ENCODE measurements at places on chromosomes 12 and 14. TPM values are rescaled to one million over a fixed set of nuclear protein-coding genes. Genes with fewer than 3 reads are reported as not detected.
A peak's percentile ranks its signal among the peaks of the same experiment; 100 is the strongest.

- no peak for DNase-seq
Measured at GRCh38 chr12:6315704-6316597, 5.5 kb downstream of the PLEKHG6 start.

DNA sequence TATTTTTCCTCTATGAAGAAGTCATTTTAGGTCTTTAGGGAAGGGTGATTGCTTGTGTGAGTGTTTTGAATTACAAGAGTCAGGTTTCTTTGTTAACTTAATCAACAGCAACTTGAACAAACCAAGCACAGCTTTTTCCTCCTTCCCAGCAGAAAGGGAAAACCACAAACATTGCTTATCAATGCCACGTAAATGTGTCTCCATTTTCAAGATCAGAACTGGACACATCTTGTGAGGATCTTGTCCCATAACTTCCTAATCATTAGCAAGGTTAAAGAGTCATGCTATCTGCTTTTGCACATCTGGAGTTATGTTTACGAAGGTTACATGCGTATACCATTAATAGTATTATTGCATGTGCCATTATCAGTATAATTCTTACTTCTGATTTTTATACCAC lies 248.0 kb upstream of the FLRT2 start:
- DNase-seq, result no peak

GRCh38 chr12:92574051-92574783 lies 128.6 kb upstream of the PLEKHG7 start:
- DNase-seq, result no peak

DNA sequence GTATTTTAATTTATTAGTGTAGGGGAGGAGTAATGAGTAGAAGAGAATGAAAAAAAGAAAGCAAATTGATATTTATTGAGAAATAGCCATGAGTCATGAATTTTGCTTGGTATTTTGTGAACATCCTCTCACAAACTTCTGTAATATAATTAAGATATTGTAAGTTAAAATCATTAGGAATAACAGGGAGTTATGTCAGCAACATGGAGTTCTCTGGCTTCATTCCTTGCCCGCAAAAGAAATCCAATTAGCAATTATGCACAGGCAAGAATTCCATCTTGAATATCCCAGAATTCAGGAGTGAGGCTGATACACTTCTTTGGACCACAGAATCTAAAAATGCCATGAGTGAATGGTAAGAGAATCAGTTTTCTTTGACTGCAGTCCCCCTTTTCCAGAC lies 94.3 kb upstream of the PTHLH start:
- DNase-seq, result no peak

DNA sequence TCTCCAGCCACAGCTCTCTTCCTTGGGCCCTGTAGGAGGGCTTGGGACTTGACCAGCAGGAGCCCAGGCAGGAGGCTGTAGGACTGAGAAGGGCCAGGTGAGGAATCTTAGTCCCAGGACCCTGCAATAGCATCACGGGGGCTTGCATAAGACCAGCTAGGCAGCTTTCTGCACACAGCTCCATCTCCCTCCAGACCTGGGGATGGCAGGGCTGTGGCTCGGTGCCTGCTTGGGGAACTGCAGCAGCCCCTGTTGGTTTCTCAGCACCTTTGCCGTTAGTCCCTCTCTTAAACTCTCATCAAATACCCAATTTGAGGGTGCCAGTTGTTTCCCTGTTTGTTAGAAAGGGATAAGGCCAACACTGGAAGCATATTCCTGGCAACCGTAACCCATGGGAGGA lies 14.3 kb downstream of the DIO3 start:
- no peak for DNase-seq

DNA sequence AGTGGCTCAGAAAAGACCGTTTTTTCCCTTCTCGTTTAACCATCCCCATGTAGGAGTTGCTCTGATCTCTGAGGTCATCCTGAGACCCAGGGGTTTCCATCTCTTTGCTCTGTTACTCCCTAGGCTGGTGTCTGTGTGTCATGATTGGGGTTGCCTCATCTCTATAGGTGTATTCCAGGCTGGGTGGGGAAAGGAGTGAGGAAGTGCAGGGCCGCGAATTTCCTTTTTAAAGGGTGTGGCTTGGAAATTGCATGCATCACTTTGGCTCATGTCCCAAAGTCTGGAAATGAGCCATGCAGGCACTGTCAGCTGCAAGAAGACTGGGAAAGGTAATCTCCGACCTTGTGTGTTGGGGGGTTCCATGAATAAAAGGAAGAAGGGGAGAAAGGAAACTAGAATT lies 201.9 kb downstream of the AACS start:
- DNase-seq, result no peak

DNA sequence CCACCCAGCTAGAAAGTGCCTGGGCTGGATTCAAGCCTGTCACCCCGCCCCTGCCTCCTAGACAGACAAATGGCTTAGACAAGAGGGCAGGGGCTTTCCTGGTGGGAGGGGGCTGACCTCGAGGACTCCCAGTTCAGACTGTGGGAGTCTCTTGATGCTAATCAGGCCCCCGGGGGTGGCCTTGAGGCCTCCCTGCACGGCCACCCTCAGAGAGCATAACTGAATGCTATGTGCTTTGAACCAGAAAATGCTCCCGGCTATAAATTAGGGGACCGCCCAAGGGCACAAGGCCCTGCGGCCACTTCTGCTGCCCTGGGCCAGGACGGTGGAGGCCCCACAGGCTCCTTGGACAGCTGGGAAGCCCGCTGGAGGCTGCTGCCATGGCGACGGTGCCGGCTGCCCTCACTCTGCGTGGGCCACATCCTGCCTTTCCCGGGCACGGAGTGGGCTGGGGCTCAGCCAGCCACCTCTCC lies 111.0 kb upstream of the NCOR2 start:
- DNase-seq, result no peak

GRCh38 chr14:39016733-39017095 lies 86.3 kb downstream of the SEC23A start:
- no peak for DNase-seq

PMEL gene
- total RNA-seq, result 1.4 TPM

DNA sequence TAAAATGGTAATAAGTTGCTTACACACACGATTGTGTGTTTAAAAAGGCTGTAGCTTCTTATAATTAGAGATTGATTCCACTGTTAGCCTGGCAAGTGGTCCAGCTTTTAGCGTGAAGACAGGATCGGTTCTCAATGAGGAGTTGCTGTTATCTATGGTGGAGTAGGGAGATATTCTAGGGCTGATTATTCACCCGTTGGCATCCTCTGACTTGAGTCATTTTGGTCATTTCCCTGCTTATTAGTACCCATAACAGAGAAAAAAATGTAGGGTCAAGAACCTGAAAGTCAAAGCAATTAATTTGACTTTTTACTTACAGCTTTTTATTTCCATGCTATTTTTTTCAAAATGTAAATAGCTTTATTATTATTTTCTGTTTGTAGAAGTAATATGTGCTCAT lies 76.0 kb downstream of the KCNK13 start:
- DNase-seq, result no peak

CMKLR1 gene
- total RNA-seq, result 47.5 TPM

- peak; percentile 63 for DNase-seq
Measured at GRCh38 chr14:94313991-94314655, 9.0 kb downstream of the SERPINA6 start.

- no peak for DNase-seq
Measured at GRCh38 chr12:108442067-108442466, 73.0 kb upstream of the FICD start.

GRCh38 chr14:93456356-93456755 lies 25.6 kb downstream of the UNC79 start:
- DNase-seq, result no peak

DNA sequence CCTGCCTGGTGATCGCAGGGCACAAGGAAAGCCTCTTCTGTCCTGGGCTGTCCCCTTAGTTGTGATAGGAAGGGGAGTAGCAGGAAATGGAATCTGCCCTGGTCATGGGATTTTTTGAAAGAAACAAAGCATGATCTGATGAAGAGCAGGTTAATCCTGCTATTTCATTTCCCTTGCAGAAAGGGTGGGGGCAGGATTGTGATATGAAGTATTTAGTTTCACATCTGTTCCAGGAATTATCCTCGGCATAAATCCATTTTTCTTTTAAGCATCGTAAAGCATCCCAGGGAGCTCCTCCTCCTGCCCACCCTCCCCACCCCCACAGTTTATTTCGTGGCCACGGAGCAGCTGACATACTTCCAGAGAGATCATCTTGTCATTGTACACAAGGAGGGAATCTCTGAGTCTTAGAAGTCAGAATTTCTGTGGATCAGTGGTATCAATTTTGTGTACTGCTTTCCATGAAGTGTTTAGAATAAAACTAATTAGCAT lies 53.1 kb downstream of the TGFB3 start:
- DNase-seq, result no peak

GRCh38 chr12:20377750-20378149 lies 9.4 kb downstream of the PDE3A start:
- no peak for DNase-seq

LRFN5 gene
- total RNA-seq, result 0.16 TPM

Data from osteocyte (in vitro differentiated cells).